ENCODE measurements at places on chromosomes 4 and X.

DNA sequence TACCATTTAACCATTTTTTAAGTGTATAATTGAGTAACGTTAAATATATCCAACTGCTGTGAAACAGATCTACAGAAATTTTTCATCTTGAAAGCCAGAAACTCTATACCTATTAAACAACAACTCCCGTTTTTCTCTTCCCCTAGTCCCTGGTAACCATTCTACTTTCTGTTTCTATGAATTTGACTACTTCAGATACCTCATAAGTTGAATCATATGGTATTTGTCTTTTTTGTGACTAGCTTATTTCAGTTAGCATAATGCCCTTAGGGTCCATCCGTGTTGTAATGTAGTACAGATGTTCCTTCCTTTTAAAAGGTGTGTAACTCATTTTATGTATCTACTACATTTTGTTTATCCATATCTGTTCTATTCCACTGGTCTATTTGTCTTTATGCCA, 48.7 kb downstream of the STAG2 start:
- no peak for DNase-seq

GRCh38 chr4:113179091-113179490, 129.6 kb downstream of the ANK2 start:
- no peak for DNase-seq

- no peak for DNase-seq
Measured at GRCh38 chrX:129802863-129803262, 23.1 kb downstream of the SASH3 start.

DNA sequence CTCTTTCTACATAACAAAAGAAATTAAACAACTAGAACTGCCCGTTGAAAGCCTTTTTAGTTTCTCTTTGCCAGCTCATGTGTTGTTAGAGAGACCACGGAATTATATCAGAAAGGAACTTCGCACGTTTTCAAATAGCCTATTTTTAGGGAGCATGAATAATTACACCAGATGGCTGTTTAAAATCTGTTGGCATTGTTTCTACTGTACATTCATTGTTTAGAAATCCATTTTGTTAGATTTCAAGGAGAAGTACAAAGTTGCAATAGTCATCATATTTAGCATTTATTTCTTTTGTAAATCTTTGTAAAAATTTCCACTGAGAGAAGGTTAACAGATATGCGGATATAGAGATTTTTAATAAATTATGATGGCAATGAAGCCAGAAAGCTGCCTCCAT, 403.0 kb upstream of the HS3ST1 start:
- no peak for DNase-seq

- DNase-seq: no peak
Measured at GRCh38 chrX:55490121-55490520, 473 bp upstream of the USP51 start.

DNA sequence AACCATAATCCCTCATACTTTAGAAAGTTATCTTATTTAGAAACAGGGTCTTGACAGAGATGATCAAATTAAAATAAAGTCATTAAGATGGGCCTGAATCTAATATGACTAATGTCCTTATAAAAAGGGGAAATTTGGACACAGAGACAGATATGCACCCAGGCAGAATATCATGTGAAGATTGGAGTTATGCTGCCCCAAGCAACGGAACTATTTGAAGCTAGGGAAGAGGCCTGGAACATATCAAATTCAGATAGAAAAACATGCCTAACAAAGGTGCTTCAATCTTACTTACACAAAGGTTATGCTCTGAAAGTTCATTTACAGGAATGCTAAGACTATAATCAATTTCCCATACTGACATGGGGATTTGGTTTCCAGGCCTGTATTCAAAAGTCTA, 112.7 kb upstream of the NAP1L5 start:
- DNase-seq: no peak

- DNase-seq: no peak
Measured at GRCh38 chr4:152431784-152432183, 104.1 kb downstream of the FBXW7 start.

DNA sequence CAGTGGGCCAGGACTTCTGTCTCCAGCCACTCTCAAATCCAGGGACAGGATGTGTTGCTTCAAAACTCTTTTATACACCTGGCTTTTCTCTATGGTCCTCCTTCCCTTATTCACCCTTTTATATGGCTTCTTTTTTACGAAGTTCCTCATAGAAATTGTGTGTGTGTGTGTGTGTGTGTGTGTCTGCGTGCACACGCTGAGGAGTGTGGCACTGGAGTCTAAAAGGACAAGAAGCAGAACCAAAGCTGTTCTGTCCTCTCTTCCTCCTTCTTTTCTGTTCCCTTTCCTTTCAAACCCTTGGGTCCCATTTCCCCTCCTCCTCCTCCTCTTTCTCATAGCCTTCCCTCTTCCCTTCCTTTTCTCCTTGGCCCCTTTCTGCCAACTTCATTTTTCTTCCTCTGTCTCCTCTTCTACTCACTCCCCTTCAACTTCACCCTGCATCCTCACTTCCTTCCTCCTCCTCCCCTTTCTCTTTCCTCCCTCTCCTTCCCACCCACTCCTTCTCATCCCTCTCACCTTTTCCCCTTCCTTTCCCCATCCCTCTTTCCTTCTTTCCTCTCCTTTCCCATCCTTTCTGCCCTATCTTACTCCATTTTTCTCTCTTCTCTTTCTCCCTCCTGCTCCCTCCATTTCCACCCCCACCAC, 360.5 kb downstream of the MID1IP1 start:
- DNase-seq: no peak

GRCh38 chr4:64594723-64595122, 185.5 kb upstream of the TECRL start:
- DNase-seq: no peak

GRCh38 chr4:8351931-8352367, 82.4 kb downstream of the HTRA3 start:
- no peak for DNase-seq

DNA sequence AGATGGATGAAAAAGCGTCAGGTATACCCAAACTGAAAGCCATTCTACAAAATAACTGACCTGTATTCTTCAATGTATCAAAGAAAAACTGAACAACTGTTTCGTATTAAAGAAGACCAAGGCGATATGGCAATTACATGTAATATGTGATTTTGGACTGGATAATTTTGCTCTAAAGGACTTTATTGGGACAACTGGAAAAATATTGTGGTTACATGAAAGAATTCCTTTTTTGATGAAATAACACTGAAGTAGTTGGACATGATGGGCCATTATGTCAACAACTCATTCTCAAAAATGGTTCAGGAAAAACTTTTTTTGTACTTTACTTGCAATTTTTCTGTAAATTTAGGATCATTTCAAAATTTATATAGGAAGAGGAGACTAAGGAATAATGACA, 12.1 kb upstream of the ANTXR2 start:
- no peak for DNase-seq

All from thoracic aorta (tissue), 2 donors.